ENCODE measurements at places on chromosomes 3 and 15.

GRCh38 chr15:45200001-45200798 is 12.4 kb upstream of the SHF start:
- peak; percentile 79 for DNase-seq

- no peak for DNase-seq
Measured at GRCh38 chr3:42266085-42266484, at the start of gene CCK. Gene CCK, minus strand, starts transcription at chr3:42266185. Its CDS starts 2,555 bp downstream, at chr3:42263630.

GRCh38 chr3:59726279-59726678 is 676.5 kb upstream of the CFAP20DC start:
- no peak for DNase-seq

- DNase-seq = peak; percentile 88
Measured at GRCh38 chr15:52651868-52652267, 27.3 kb downstream of the ATOSA start.

DNA sequence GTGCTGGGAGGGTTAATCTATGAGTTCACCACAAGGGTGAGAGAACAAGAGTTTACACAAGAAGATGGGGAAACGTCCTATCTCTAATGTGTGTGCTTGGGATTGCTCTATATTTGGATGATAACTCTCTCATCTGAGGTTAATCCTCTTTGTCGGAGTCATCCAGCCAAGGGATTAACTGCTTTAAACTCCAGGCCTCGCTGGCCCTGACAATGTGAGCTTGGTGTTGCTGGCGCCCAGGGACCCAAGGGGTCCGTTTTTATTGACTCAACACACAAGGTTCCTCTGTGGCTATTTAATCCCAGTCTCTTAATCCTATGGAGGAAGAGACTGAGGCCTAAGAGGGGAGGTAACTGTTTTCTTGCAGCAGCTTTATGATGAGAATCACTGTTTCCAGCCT is 14.2 kb downstream of the SV2B start:
- no peak for DNase-seq

GRCh38 chr3:167507954-167508353 is 34.1 kb upstream of the SERPINI2 start:
- DNase-seq = no peak

DNA sequence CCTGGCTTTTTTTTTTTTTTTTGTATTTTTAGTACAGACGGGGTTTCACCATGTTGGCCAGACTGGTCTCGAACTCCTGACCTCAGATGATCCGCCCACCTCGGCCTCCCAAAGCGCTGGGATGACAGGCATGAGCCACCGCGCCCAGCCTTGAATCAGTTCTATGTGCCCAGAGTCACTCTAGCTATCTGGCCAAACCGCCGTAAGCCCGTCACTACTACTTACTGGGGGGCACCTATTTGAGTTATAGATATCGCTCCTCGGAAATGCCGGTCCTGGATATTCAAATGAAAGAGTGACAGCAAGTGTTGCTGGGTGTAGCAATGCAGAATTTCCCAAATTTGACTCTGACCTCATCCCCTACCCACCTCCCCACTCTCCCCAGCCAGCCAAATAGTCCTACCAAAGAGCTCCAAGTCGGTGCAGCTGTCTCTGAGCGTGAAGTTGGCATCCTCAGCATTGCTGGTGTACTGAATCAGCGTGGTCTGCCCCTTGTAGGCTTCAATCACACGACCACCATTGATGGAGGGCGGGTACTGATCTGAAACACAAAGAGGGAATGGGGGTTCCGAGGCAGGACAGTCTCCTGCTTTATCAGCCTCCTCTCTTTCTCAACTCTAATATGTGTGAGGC is 38.1 kb downstream of the MUC20 start:
- DNase-seq = no peak

DNA sequence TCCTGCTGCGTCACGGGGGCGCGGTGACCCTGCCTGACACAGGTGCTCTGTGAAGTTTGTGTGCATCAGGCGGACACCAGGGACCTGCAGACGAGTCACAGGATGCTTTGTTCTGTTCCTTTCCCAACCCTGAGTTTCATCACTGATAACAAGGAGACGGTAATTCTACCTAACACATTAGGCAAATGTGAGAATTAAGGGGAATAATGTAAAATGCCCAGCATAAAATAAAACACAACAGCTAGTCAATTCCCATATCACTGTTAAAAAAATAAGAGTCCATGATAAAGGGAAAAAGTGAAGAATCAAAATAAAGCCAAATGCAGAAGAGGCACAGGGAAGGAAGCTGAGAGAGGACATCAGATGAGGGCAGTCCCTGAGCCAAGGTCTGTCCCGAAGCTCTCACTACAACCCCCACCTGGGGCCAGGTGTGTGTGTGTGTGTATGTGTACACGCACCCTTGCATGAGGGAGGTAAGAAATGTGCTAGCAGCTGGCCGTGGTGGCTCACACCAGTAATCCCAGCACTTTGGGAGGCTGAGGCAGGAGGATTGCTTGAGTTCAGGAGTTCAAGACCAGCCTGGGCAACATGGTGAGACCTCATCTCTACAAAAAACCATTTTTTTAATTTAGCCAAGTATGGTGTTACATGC is 27.5 kb downstream of the PLA2G4D start:
- DNase-seq = no peak

DNA sequence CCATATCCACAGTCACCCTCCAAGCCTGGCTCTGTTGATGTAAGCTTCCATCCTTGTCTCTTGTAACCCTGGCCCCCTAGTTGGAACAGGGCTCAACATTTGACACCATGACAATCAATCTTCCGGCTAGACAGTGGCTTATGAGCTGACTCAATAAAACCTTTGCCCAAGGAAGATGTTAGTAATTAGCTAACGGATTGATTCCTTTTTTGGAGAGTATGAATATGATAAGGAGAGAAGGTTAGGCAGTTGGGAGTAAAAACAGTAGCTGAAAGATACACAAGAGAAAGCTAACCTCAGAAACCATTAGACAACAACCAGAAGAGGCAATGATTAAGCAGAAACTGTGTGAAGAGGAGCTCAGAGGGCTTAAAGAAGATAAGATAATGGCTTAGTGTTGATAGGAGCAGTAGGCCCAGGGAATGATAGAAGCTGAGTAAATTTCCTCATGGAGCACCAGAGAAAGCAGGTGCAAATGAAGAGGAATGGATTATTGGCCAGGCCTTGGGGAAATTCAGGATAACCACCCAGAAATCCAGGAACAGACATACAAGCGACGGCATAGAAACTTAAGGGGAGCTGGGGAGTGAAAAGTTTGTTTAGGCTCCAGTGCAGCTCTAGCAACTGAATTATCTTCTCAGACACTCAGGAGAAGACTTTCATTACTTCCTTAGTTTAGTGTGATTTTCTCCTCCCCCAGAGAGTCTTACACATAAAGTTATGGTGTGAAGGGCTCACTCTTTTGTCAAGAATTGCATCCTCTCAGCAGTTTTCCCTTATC is 7.8 kb upstream of the RFX7 start:
- DNase-seq = no peak

- DNase-seq = no peak
Measured at GRCh38 chr3:87856126-87856525, 202.7 kb downstream of the CGGBP1 start.

GRCh38 chr15:39321977-39322376 is 258.9 kb upstream of the THBS1 start:
- DNase-seq = no peak

GRCh38 chr3:187017511-187018230 is 87.3 kb downstream of the ST6GAL1 start:
- DNase-seq = no peak

- no peak for DNase-seq
Measured at GRCh38 chr3:104750581-104750980, 616.1 kb upstream of the ALCAM start.

- no peak for DNase-seq
Measured at GRCh38 chr3:195809291-195809785, 2.4 kb downstream of the MUC4 start.

DNA sequence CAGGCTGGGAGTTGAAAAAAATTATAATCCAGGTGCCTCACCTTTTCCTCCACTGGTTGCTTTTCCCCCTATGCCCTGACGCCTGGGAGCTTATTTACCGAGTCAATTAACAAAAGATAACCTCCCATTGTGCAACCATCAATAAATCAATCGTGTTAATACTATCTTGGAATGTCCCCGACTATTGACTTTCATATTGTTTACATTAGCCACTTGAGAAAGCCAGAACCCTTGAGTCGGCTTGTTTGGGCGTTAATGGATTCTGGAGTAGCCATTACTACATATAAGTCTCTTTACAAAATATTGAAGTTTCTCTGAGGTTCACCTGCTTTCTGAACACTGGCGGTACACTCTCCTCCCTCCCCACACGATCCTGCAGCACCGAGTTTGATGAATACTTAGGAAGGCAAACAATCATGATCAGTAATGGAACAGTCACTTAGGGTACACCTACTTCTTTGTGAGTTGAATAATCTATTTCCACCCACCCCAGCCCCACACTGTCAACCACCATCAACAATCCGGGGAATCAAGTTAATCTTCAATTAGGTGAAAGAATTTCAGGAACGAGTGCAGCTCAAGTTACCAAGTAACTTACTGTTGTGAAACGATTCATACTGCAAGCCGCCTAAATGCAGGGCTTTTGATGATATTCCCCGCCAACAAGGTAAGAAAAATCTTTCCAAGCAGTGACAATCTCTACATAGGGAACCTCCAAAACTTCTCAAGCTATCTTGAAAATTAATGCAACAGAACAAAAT is 159.3 kb upstream of the NR2F2 start:
- no peak for DNase-seq

DNA sequence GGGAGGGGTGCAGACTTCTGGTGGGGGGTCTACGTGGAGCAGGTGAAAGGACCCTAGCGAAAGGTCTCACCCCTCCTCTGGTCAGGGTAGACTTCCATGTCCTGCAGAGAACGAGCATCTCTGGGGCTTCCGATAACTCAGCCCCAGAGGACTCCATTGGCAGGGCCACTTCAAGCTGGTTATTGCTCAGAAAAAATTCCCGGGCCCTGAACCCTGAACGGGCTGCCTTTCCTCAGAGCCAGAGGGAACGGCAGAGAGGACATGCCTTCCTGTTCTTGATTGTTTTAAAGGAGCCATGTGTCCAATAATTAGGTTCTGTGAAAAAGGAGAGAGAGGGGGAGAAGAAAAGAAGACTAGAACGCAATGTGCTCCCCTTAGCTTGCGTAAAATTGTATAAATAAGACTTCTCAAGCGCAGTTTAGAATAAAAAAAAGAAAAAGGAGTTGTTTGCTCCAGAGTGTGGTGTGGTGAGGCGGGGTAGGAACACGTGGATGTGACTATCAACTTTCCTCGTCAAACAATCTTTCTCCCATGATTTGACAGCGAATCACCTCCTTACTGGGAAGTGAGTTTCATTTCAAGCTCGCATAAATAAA is 193.4 kb upstream of the UBE2E1 start:
- DNase-seq = no peak

- DNase-seq = no peak
Measured at GRCh38 chr3:36366308-36366707, 14.0 kb upstream of the STAC start.

Data from DMS 273 treated with DMSO at 0.1 percent for 48 hours (cell line).